ENCODE measurements at places on chromosomes 7 and 10. TPM values are rescaled to one million over a fixed set of nuclear protein-coding genes. Genes with fewer than 3 reads are reported as not detected.

Gene PNLIPRP2
- total RNA-seq, result not detected

Gene SGCE
- total RNA-seq, result 0.82 TPM

- H3K4me1 ChIP-seq, result peaks cover 31% of the 10 kb centered on the region
- H3K27me3 ChIP-seq, result no peaks in the 10 kb centered on the region
- H3K27ac ChIP-seq, result peak overlapping the region; percentile 91
- H3K36me3 ChIP-seq, result no peaks in the 10 kb centered on the region
Observed at GRCh38 chr10:132158823-132159222, 27.9 kb upstream of the DPYSL4 start.

DNA sequence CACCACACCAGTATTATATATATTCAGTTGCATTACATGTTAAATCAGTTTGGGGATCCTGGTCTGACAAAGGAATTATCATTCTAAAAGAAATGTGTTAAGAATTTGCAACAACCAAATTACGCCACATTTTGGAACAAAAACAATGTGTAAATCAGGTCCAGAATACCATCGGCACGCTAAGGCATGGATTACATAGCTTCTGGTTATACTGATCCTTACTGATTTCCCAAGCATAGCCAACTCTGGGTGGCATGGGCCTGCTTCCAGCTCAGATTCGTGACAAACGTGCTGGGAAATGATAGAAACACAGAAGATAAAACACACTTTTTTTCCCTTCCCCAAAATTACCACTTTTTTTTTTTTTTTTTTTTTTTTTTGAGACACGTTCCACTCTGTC lies 660.0 kb downstream of the SORCS1 start:
- H3K36me3 ChIP-seq, result no peaks in the 10 kb centered on the region
- no peak for DNase-seq
- H3K27ac ChIP-seq, result no peak overlapping the region
- no peak overlapping the region for H3K4me3 ChIP-seq
- H3K27me3 ChIP-seq, result no peaks in the 10 kb centered on the region

DNA sequence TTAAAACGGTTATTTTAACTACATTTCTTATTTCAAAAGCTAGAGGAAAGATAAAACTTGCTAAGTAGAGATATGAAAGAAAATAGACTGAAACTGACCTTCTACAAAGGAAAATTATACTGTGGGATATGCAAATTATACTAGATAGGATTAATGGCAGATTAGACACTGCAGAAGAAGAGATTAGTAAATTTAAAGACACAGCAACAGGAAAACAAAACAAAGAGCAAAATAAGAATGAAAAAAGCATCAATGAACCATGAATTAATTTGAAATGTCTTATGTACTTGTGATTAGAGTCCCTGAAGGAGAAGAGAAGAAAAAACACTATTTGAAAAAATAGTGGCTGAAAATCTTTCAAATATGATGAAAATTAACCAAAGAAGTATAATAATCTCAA lies 52.3 kb downstream of the RNF32 start:
- H3K27ac ChIP-seq, result no peak overlapping the region
- H3K4me3 ChIP-seq, result no peak overlapping the region
- H3K27me3 ChIP-seq, result no peaks in the 10 kb centered on the region
- no peak for DNase-seq
- no peaks in the 10 kb centered on the region for H3K4me1 ChIP-seq
- H3K36me3 ChIP-seq, result no peaks in the 10 kb centered on the region

Gene SLC39A12
- not detected for total RNA-seq

- H3K27me3 ChIP-seq, result peaks cover 3% of the 10 kb centered on the region
- H3K4me3 ChIP-seq, result no peak overlapping the region
- H3K36me3 ChIP-seq, result no peaks in the 10 kb centered on the region
- DNase-seq, result no peak
- H3K27ac ChIP-seq, result no peak overlapping the region
- H3K4me1 ChIP-seq, result no peaks in the 10 kb centered on the region
Observed at GRCh38 chr7:155585532-155585895, 39.2 kb upstream of the CNPY1 start.

DNA sequence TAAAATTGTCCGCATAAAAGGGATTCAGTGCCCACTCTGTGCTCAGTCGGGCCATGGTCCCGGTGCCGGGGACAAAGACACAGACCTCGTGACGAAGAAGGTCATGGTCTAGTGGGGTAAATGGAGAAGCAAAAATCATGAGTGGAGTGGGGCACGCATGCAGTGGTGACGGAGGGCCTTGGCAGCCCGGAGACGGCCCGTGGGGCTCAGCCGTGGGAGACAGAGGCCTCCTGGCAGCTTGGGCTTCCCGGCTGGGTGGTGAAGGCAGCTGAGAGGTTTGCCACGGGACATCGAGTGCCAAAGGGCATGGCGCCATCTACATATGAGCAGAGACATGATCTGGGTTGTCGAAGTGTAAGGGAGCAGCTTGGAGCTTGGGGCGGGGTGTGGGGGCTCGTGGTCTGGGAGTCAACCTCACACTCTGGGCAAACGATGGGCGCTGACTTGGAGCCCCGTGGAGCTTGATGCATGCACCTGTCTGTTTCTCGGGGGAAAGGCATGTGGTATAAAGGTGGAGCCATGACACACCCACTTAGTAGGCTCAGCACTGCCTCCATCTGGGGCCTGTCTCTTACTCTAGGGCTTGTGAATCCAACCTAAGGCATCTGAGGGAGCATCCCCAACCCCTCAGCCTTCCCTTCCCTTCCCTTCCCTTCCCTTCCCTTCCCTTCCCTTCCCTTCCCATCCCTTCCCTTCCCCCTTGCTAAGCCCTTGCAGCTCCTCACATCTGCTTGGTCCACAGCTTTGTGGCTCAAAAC lies 151.0 kb upstream of the INSYN2A start:
- no peaks in the 10 kb centered on the region for H3K4me1 ChIP-seq
- no peak overlapping the region for H3K27ac ChIP-seq
- H3K27me3 ChIP-seq, result no peaks in the 10 kb centered on the region
- H3K4me3 ChIP-seq, result no peak overlapping the region

DNA sequence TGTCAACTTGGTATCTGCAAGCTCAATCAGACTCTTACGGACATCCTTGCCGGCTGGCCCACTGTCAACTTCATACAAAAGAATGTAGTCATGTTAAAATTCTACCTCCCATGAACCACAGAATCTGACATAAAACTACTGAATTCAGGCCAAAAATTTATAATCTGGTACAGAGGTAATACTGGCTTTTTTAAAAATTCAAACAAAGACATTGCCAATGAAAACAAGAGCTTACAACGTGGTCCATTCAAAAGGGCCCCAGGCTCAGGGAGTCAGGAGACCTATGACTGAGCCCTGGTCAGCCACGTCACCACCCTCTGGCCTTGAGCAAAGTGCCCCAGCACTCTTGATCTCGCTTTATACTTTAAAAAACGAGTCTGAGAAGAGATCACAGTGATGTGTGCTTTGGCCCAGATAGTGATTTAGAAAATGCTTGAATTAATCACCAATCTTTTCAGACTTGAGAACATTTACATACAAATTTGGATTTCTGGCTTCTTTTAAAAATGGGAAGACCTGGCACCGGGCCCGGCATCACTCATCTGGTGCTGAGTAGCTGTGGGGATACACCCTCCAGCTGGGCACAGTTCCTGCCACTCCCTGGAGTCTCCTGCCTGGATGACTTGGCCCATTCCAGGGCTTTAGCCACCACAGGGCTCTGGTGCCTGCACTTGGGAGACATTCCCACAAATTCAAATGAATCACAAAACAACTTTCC lies 94.1 kb downstream of the PIP4K2A start:
- no peak overlapping the region for H3K27ac ChIP-seq
- peaks cover 95% of the 10 kb centered on the region for H3K4me1 ChIP-seq
- no peak for DNase-seq
- H3K4me3 ChIP-seq, result no peak overlapping the region
- no peaks in the 10 kb centered on the region for H3K36me3 ChIP-seq

- no peaks in the 10 kb centered on the region for H3K4me1 ChIP-seq
- no peak for DNase-seq
- no peak overlapping the region for H3K27ac ChIP-seq
- H3K4me3 ChIP-seq, result no peak overlapping the region
- no peaks in the 10 kb centered on the region for H3K27me3 ChIP-seq
- no peaks in the 10 kb centered on the region for H3K36me3 ChIP-seq
Observed at GRCh38 chr10:71031026-71031425, 142.7 kb upstream of the PCBD1 start.

All from CD8-positive, alpha-beta memory T cell (primary cell).